ENCODE measurements at places on chromosomes 12 and 14.

- no peak for DNase-seq
Observed at GRCh38 chr14:68894123-68894522, 85.0 kb downstream of the ACTN1 start.

DNA sequence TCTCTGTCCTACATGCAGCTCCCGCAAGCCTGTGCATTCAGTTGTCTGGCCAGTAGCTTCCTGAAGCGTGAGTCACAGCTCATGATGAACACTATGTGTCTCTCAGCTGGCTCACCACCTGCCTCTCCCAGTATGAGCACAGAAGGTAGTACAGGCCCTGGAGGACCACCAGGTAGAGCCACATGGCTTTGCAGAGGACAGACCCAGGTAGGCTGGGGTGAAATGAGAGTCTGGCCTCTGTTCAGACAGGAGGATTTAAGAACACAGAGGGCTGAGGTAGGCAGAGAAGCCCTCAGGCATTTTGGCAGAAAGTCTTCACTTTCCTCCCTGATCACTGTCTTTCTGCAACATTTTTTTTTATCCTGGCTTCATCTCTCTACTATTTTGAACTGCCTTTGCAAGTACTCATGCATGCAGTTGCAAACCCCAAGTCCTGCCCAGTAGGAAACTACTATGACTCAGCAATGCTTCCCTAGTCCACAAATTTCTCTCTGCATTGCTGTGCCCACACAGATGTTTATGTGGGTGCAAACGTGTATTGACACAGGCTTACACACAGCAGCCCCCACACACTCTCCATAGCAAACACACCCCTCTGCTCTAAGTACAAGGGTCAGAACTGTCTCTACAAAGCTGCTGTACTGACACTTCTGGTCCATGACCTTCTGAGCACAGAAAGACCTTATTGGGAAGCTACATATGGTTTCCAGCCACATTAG is 7.2 kb upstream of the SDR9C7 start:
- DNase-seq, result peak; percentile 19

DNA sequence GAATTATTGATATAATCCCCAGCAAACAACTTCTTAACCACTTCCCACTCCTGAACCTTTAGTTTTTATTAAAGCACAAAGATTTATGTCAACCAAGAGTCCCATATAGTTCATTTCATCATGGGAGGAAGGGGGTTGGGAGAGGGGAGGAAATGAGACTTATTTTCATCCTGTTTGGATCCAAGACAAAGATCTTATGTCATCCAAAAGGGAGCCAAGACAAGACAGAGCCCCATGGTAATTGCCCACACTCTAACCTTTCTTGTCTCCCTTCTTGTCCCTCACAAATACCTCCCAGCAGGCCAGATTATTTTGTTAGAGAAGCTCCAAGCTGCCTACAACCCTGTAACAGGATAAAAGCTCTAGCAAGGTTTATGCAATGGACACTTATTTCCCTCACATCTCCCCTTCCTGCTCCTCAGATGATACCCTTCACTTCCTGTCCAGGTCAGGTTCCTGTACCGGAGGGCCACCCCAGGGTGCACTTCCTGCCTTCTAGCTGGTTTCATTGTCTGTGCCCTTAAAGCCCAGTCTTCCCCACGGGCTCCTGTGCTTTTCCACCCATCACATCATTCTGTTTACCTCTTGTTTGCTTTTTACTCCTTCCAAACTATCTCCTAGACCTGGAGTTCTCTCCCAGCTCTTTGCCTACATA is 123.7 kb upstream of the MDM1 start:
- no peak for DNase-seq

DNA sequence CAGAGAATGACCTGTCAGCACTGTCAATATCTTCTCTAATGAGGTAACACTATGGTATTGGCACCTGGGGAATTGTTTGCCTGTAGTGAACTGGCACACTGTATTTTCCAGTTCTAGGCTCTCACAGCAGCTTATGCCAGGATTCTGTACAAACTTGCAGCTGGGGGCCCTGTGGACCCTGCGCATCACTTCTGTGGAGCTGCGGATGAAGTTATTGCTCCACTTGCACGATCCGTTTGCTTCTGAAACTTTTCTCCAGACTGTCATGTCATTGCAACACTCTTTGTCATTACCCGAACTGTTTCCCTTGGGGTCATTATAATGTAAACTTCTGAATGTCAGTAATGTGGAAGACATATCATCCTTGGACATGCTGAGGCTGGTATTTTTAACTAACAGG is 3.9 kb downstream of the RNASE11 start:
- no peak for DNase-seq

DNA sequence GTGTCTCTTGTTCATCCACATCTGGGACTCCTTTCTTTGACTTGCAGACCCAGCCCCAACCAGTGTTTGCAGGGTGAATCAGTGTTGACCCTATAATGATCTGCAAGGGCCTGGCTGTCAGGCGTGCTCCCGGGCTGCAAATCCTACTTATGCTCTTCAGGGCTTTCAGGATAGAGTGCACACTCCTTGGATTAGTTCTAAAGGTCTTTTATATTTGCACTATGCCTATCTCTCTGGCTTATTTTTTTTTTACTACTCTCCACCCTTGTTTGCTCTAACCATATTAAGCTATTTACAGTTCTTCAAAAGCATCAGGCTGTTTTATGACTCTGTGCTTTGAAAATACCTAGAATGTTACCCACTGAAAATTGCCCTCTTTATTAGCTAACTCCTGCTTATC is 4.3 kb upstream of the PRICKLE1 start:
- no peak for DNase-seq

GRCh38 chr14:43587183-43587582 is 919.9 kb downstream of the FSCB start:
- no peak for DNase-seq

- no peak for DNase-seq
Observed at GRCh38 chr14:95272057-95272456, 47.7 kb downstream of the CLMN start.

- DNase-seq, result no peak
Observed at GRCh38 chr12:92908108-92908507, 21.0 kb downstream of the EEA1 start.

DNA sequence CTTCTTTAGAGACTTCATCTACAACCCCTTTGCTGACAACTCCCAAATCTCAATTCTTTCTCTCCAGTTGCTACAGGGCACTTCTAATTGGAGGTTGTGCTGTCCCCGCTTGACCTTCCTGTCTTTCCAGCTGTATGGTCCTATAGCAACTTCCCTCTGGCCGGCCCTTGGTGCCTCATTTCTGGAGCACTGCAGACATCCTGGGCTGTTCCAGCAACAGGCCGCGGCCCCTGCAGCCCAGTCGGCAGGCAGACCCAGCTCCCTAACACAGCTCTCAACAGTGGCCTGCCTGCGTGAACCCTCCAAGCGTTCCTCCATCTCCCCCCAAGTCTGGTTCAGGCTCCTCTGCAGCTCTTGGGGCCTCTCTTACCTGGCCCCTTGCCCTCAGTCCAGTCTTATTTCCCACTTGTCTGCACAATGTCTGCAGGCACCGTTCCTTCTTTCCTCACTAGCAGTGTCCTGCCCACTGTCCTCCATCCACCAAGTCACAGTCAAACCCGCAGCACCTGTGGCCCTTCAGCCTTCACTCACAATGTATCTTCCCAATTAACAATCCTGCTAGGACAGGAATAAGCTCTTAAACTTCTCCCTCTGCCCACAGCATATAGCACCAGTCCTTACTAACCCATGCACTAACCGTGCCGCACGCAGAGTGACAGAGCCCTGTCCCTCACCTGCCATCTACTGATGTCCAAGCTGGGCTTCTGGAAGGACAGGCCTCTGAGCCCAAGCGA is 1.6 kb upstream of the EML1 start:
- no peak for DNase-seq

- no peak for DNase-seq
Observed at GRCh38 chr12:104462931-104463339, 6.2 kb downstream of the CHST11 start.

DNA sequence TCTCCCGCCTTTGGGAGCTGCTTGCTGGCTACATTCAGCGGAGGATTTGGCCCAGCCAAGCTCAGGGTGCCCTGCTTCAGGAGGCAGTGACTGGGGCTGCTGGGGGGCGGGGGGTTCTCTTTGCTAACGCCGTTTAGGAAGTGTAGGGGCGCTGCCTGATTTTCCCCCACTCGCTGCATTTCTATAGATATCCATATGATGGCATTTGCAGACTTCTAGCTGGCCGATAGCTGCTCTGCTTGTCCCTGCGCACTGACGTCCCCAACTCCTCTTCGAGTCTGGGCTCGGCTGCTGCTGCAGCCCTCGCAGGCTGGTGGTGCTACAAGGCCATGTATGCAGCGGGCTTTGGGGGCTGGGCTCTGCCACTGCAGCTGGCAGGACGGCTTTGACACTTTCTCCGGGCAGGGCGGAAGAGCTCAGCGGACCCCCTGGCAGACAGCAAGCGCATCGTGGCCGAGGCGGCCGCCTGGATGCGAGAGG is 3.1 kb downstream of the LRFN5 start:
- no peak for DNase-seq

DNA sequence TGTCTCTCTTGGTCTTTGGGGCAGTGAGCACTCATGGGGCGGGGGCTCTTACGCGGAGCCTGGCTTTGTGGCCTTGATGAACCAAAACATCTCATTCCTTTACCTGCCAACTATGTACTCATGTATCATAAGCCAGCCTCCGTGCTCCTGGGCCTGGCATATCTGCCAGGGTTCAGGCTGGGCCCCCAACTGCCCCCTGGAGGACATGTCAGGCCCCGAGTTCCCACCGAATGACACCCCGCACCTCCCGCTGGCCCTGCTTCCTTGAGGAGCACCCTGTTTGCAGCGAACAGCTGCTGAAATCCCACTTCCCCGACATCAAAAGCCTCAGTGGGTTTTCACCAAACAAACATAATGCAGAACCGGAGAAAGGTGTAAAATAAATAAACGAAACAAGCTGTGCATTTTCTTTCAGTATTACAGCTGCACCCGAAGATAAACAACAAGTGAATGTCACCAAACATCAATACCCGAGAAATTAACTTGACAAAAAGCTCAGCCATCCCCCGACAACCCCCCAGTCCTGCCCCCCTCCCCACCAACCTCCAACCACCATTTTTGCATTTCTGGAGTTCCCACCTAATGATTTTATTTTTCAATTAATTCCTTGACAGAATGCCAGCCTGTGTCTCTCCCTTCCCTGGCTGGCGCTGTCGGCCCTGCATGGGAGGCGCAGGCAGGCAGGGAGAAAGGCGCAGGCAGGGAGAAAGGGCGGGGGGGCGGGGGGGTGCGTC is 139.2 kb downstream of the RBM19 start:
- no peak for DNase-seq

DNA sequence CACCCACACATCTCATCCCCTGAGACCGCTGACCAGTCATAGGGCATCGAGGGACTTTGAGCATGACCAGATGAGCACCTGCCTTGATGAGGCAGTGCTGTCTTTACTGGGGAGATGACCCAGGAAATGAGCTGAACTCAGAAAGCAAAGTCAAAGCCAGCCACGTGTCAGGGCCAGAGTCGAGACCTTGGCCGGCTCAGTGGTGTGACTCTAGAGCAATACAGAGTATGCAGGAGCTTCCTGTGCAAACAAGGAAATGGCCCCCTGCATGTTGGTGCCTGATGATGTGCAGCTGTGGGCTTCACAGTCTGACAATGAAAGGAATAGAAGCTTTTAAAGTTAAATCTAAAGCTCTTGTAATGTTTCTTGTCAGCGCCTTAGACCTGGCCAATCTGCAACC is 332.9 kb downstream of the PCNX1 start:
- DNase-seq, result no peak

DNA sequence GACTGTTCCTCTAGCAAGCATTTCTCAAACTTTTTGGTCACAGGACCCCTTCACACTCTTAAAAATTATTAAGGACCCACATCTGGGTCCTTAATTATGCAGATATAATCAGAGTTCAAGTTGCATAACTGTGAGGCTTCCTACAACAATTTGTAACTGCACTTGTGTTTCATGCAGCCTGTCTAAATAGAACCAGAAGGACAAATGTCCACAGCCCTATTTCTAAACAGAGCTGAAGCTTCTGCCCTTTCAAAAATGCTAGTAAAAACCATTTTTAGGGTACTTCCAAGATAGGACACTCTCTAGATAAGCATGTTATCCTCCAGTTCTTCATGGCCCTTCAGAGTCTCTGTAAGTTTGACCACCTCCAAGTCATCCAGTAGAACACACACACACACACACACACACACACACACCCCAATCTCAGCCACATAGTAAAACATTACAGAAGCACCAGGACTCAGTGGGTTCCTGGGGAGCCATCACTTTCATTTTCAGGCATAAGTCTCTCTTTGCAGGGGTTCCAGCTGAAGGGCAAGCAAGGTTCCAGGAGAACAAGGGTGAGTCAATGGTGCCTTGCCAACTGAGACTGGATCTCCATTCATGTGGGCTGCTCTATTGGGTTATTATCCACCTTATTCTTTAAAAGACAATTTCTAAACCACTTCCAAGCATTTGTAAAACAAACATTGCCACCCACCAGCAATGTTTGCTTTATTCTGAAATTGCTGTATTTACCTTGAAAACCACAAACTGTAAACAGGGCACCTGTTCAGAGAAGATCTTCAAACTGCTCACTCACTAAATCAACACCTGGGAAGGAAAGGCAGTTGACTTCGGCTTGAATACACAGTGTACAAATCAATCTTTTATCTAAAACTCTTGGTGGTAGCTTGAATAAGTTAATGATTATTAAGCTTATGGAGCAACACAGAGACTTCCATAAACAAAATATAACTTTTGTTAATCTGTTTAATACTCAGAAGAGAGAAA is 64.1 kb downstream of the ITPR2 start:
- no peak for DNase-seq

DNA sequence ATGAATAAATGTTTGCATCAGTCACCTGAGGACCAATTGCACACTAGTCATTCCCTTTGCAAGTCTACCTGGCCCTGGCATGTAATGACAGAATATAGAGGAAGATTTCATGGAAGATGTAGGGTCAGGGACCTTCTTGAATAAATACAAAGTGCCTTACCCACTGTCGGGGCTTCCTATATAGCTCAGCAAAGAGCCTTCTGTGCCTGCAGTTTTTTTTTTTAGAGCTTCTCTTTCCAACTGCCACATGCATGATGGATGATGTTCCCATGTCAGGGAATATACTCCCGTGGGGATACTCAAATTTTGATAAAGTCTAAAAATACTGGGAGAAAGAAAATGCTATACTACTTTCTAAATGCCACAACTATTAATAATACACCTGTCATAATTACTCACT is 176.7 kb downstream of the ADCK1 start:
- DNase-seq, result no peak

DNA sequence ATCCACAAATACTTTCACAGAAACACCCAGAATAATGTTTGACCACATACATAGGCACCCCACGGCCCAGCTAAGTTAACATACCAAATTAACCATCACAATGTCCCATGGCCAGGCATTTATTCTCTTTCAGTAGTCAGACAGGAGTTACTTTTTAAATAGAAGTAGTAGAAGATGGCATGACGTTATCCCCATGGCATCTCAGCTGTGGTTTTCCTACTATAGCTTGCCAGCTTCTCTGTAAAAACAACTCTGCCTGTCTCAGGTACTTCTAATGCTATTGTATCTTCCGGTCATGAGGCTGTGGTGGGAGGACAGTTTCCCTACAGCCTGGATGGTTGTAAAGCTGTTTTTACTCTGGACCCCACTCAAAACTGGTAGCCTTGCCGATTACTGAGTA is 19.3 kb downstream of the CTSG start:
- peak; percentile 9 for DNase-seq
